HuH-7.5 (cell line): ENCODE measurements at places on chromosomes 3 and 15.

GRCh38 chr3:15289661-15290060 lies 42.7 kb downstream of the SH3BP5 start:
- no peak for DNase-seq

GRCh38 chr3:101279162-101279561 lies 41.2 kb downstream of the IMPG2 start:
- DNase-seq: no peak

- no peak for DNase-seq
Observed at GRCh38 chr15:86165265-86166211, 85.9 kb downstream of the AGBL1 start.

DNA sequence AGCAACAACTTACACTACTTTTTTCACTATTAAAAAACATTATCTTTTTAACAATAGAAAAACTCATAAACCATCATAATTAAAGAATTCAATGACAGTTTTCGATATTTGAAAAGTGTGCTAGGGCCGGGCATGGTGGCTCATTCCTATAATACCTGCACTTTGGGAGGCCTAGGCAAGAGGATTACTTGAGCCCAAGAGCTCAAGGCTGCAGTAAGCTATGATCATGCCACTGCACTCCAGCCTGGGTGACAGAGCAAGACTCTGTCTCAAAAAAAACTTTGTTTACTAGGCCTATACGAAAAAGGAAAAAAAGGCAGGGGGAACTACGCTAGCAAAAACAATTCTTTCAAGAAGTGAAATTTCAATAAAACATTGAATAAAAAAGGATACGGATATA lies 28.1 kb downstream of the AVEN start:
- DNase-seq: no peak

DNA sequence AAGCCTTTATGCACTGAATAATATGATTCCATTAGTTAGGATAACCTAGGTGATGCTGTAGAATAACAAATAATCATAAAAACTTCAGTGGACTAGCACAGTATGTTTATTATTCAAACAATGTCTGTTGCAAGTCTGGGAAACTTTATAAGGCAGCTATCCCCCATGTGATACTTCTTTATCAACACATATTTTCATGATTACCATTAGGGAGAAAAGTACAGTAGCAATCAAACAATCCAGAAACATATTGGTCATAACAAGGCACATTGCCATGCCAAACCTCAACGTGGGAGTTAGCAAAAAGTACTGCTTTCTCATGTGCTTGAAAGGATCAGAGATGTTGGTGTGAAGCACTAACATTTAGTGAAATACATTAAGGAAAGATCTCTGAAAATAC lies 35.5 kb downstream of the EOMES start:
- DNase-seq: no peak

DNA sequence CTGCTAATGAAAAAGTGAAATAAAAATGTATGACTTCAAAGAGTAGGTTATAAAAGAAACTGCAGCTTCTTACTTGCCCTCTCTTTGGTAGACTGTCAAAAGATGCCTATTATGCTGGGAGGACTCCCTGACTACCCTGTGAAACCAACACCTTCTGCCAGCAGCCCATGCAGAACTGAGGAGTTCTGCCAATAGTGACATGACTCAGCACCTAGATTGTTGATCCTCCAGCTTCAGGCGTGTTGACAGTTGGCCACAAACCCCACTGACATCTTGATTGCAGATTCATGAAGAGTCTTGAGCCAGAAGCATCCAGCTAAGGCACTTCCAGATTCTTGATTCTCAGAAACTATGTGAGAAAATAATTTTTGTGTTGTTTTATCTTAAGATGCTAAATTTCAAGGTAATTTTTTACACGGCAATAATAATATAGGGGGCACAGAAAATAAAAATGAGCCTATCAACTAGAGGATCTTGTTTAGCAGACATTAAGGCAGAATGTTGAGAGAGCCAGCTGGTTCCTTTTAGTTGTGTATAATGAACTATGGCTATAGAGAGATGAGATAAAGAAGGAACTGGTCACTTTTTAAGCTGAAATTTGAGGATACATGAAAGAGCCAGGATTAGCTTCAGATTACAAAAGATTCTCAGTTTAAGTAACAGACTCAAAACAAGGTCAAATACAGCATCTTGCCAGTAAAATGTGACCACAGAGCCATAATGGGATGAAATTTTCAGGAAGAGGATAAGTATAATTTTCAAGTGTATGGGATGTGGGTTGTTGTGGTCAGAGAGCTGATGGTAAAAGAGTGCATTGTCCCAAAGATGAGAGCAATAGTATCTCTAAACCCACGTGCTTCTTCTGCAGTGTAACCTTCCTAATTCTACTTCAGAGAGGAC lies 588.7 kb upstream of the CBLB start:
- DNase-seq: no peak

- DNase-seq: no peak
Observed at GRCh38 chr15:73323956-73324355, 44.8 kb downstream of the HCN4 start.
